ENCODE measurements at places on chromosomes 5 and 9.
A peak's percentile ranks its signal among the peaks of the same experiment; 100 is the strongest.

- no peak for DNase-seq
Observed at GRCh38 chr9:38359297-38359653, 33.2 kb upstream of the ALDH1B1 start.

DNA sequence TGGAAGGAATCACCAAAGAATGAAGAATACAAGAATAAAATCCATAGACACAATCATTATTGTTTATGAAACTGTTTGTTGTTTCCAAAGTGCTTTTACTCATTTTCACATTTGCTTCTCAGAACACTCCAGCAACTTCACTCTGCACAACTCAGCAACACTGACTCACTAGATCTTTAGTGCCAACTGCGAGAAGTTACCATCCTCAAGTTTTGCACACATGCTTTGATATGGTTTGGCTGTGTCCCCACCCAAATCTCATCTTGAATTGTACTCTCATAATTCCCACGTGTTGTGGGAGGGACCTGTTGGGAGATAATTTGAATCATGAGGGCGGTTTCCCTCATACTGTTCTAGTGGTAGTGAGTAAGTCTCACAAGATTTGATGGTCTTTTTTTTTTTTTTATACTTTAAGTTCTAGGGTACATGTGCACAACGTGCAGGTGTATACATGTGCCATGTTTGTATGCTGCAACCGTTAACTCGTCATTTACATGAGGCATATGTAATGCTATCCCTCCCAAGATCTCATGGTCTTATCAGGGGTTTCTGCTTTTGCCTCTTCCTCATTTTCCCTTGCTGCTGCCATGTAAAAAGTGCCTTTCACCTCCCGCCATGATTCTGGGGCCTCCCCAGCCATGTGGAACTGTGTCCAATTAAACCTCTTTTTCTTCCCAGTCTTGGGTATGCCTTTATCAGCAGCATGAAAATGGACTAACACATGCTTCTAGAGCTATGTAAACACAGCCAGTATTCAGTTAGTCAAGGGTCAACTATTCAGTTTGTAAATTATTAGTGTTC, 36.9 kb downstream of the CLINT1 start:
- no peak for DNase-seq

- no peak for DNase-seq
Observed at GRCh38 chr5:117701062-117701461, 1126.4 kb upstream of the SEMA6A start.

- DNase-seq = no peak
Observed at GRCh38 chr5:100828071-100828897, 74.8 kb downstream of the ST8SIA4 start.

DNA sequence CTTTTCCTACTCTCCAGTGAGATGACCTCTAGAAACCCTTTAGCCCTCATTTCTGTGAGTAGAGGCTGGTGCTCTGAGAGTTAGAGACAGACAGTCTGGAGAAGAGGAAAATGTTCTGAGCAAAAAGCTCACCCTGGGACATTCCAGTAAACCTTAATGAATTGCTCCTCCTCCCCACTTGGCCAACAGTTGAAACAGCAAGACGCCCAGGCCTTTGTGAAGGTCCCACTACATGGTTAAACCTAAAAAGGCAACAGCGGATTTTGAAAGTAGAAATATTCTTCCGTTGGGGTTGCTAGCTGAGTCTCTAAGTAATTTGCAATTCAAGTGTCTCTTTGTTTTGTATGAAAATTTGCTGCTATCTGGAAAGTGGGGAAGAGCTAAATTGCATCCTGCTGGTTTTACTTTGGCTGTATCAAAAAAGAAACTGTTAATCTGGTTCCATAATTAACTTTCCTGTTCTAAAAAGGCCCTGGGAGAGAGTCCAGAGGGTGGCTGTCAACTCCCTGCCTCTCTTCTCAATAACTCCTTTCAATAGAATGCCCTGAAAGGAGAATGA, 63.8 kb downstream of the ATP10B start:
- no peak for DNase-seq

- no peak for DNase-seq
Observed at GRCh38 chr9:134178394-134178767, 14.0 kb upstream of the RNU6ATAC start.

DNA sequence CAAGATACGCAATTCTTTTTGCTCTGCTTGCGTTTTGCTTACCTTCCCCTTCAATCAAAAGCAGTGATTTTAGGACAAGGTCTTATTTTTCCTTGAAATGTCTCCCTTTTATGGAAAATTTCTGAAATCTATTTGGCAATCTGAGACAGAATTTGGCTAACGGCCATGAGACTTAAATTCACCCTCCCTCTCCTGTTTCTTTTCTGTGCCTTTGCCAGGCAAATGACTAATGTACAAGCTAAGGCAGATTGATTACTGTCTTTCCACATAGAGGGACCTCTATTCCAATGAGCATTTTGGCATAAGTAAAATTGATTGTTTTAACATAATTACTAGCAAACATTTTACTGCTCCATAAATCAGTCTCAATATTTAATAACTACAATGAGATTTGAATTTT, 31.7 kb downstream of the FAM81B start:
- DNase-seq = no peak

DNA sequence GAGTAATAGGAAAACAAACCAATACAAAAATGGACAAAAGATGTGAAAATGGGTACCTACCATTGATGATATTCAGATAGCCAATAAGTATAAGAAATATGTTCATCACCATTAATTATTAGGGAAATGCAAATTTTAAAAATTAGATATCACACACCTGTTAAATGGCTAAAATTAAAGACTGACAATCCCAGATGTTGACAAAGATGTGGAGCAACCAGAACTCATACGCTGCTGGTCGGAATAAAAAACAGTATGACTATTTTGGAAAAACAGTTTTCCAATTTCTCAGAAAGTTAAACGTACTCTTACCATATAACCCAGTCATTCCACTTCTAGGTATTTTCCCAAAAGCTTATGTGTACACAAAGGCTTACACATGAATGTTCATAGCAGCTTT, 27.1 kb downstream of the TMEM267 start:
- DNase-seq = no peak

- DNase-seq = no peak
Observed at GRCh38 chr9:131396626-131397025, 2.7 kb downstream of the PRRC2B start.

- DNase-seq = no peak
Observed at GRCh38 chr9:6811436-6811835, 53.7 kb downstream of the KDM4C start.

DNA sequence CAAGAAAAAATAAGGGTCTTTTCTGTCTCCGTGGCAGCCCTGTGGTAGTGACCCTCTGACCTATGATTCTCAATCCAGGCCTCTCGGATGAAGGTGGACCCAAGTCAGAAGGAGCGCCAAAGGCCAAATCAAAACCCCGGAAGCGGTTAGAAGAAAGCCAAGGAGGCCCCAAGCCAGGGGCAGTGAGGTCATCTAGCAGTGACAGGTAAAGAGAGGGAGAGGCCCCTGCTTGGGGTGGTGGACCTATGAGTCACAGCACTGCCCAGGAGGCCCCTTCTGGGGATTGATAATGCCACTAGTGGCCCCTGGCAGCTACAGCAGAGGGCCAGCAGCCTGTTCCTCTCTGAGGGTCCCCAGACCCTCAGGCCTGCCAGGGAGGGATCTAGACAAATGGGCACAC, 6.4 kb upstream of the SLC2A8 start:
- no peak for DNase-seq

DNA sequence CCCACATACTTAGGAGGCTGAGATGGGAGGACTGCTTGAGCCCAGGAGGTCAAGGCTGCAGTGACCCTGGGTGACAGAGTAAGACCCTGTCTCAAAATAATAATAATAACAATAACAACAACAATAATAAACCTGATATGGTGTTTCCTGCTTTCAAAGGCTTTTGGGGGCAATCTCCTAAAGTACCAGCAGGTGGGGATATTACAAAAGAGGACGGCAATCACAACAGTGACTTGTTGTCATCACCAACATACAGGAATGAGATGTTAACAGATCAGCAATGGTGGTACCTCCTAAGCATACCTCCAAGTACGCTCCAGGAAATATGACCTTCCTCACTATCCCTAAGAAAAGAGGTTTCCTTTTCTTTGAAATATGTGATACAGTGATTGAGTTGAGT, 91.1 kb upstream of the RNF180 start:
- no peak for DNase-seq

GRCh38 chr5:124655921-124656511, 90.4 kb downstream of the ZNF608 start:
- no peak for DNase-seq

GRCh38 chr9:69193685-69194032, 19.6 kb downstream of the TJP2 start:
- DNase-seq = no peak

- DNase-seq = no peak
Observed at GRCh38 chr5:146076455-146076854, 28.9 kb downstream of the PLAC8L1 start.

GRCh38 chr5:4054092-4054491, 458.5 kb downstream of the IRX1 start:
- no peak for DNase-seq

- no peak for DNase-seq
Observed at GRCh38 chr5:178404987-178405386, 172.4 kb upstream of the PHYKPL start.

DNA sequence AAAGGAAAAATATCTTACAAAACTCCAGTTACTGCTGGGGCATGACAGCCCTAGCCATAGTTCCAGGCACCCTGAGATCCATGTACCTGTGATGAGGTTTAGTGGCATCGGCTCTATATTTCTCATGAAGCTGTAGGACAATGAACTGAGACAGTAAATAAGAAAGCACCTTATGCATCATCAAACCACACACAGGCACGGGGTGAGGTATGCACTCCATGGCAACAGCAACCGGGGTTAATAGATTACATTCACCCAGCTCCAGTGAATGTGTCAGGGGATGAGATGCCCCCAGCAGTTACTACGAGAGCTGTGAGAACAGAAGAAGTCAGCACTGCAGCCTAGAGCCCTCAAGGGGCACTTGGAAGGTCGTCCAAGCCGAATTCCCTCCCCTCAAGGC, 162.0 kb upstream of the S1PR3 start:
- peak; percentile 17 for DNase-seq

DNA sequence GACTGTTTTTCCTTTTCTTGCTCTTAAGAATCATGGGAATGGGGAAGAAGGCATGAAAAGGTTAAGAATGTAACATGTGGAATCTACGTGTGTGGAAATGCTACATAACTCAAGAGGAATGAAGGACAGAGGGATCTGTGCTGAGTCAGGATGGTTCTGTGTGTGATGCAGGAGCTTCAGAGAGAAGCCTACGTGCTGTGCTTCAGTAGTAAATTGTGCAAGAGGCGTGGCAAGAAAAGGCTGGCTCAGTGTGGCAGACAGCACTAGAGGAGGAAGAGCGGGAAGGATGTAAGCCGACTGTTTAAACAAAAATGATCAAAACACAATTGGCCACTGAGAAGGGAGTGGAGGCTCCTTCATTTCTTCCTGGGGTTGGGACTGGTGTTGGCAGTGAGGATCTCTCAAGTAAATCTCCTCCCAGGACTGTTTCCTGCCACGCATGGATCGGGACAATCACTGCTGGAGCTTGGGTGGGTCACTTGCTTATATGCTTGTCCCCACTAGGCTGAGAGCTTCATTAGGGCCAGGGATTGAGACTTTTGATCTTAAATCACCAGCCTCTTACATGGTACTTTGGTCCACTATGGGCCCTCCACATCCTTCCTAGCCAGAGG, 59.4 kb upstream of the BASP1 start:
- no peak for DNase-seq

GRCh38 chr9:85168412-85168811, 498.9 kb downstream of the NTRK2 start:
- no peak for DNase-seq

GRCh38 chr9:130321539-130321938, 56.0 kb downstream of the HMCN2 start:
- DNase-seq = no peak

DNA sequence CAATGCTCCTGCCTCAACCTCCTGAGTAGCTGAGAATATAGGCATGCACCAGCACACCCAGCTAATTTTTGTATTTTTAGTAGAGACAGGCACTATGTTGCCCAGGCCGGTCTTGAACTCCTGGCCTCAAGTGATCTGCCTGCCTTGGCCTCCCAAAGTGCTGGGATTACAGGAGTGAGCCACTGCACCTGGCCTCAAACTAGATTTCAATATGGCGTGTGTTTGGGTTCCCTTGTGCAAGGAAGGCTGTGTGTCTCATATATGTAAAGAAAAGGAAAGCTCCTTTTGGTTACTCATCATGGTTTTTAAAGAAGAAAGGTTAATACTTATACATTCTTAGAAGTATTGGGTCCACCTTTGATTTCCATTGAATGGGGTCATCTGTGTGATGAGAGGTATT, 70.7 kb downstream of the ANKRD33B start:
- no peak for DNase-seq

DNA sequence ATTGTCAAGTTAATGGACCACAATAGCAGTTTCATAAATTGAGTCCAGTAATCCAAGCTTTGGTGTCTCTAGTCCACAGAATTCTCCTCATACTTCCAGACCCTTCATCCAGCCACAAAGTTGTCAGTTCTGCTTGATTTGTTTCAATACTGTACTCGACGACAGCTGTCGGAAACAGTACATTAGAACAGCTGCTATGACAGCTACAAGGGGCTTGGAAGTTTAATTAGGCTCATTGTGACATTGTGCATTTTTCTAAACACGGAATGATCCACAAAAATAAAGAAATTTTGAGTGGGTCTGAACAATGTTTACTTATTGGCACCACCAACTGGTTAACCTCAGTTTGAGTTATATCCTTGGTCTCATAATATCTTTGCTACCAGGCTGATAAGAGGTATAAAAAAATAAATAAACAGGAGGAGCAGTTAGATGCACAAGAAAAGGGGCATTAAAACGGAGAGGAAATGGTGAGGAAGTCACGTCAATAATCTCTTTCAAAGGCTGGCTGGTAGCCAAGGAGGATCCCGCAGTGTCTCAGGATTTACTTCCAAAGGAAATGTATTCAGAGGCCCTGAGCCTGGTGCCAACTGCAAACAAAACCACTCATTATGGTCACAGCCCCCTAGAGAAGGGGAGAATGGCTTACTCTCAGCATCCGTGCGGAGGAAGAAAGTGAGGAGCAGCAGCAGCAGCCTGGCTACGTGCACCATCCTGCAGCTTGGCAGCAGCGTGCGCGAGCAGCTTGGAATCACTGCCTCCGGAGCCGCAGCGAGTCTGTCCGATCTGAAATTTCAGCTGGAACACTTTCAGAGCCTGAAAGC, 933.8 kb upstream of the DMAC1 start:
- DNase-seq = no peak

DNA sequence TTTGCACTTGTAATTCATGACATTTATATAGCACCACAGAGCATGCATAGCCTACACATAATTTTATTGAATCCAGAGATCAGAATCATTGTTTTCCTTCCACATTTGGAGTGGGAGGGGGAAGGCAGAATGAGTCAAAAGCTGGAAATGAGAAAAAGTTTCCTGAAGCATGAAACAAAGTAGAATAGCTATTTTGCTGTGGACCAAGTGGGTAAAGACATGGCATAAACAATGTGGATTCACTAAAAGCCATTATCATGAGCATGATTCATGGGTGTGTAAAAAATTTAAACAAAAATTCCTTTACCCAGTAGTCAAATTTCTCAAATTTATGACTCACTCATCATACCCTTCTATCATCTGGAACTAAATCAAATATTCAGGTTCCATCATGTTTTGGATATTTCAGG, 97.9 kb downstream of the YIPF5 start:
- no peak for DNase-seq
